Neural progenitor cell (in vitro differentiated cells): ENCODE measurements at places on chromosomes 2 and 18.

DNA sequence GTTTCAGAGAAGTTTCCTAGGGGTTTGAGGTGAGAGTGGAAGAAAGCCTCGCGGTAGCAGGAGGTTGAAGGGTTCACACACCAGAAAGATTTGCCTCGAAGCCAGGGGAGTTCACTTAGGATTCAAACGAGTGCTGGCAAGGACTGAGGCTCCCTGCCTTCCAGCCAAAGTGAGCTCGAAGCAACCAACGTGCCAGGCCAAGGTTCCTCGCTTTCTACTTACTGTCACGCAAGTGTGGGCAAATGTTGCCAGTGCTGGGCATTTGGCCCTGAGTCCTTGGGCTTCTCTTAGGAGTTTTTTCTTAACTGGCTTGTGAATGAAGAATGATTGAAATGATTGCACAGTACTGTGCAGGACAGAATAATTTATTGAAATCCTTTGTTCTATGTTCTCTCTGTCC lies 53.6 kb downstream of the TMEM178A start:
- no peaks in the 10 kb centered on the region for H3K36me3 ChIP-seq
- DNase-seq, result no peak
- H3K4me1 ChIP-seq, result no peaks in the 10 kb centered on the region
- H3K27me3 ChIP-seq, result no peaks in the 10 kb centered on the region
- H3K4me3 ChIP-seq, result no peak overlapping the region
- no peak overlapping the region for H3K27ac ChIP-seq

DNA sequence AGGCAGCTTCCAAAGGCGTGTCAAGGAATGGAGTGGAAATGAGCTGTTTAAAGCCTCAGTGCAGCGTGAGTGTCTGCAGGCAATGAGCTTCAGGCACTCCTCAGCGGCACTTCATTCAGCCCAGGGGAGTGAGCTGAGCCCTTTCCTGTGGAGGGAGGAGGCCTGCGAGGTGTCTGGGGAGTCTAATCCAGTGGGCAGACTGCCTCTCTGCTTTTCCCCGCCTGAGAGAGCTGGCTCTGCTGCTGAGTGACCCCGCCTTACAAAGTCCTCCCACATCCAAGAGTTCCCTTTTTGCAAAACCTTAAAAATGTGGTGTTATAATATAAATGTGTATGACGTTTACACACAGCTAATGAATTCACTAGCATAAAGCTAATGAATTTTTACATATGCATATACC lies 7.0 kb upstream of the LDLRAD4 start:
- H3K36me3 ChIP-seq, result no peaks in the 10 kb centered on the region
- peak; percentile 32 for DNase-seq
- no peaks in the 10 kb centered on the region for H3K4me1 ChIP-seq

DNA sequence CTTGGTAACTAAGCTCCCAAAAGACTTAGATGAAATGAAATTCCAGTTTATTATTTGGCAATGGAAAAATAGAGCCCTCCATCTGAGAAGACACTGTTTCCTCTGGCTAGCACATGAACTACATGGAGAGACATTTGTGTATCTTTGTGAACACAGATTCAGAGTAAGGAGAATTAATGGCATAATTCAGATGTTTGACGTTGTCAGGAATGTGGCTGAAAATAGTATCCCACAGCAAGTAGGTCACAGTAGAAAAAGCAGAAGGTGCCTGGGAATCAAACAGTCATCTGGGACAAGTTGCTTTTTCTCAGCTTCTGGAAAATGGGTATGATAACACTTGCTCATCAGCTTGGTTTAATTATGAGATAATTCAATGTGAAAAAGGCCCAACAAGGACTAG lies 288.6 kb downstream of the PTPRM start:
- peaks cover 5% of the 10 kb centered on the region for H3K4me1 ChIP-seq
- no peak for DNase-seq
- H3K36me3 ChIP-seq, result no peaks in the 10 kb centered on the region
- H3K4me3 ChIP-seq, result no peak overlapping the region

DNA sequence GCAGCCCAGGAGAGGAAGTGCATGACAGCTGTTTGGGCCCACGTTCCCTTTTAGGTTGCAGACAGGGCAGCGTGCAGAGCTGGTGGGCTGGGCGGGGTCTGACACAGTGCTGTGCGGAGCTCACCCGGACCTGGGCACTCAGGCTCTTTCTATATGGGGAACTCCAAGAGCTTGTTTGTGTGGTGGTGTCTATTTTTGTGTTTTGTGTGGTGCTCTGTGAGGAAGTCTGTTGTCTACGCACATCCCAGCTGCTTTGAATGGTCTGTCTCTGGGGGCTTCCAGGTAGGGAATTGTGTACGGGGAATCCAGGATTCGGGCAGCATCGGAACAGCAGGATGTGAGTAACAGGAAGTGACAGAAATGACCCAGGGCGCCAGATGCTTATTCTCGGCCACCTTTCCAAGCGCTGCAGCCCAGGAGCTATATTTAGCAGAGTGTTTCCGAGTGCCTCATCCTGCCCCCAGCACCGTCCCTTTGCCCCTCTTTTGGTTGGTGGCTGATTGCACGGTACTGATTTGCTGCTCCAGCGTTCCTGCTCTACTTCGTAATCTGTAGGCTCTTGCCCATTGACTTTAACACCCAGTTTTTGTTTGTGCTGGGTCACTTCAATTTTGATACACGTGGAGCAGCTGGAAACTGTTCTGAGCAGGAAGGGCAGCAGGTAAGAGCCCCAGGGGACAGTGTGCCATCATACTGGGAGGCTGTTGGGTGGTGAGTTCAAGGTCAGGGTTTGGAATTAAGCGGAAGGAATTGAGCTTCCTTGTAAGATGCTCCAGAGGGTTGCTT lies 64.7 kb downstream of the DGKD start:
- no peaks in the 10 kb centered on the region for H3K36me3 ChIP-seq
- H3K27ac ChIP-seq, result no peak overlapping the region
- DNase-seq, result no peak
- peaks cover 10% of the 10 kb centered on the region for H3K4me1 ChIP-seq
- H3K4me3 ChIP-seq, result no peak overlapping the region
- H3K27me3 ChIP-seq, result no peaks in the 10 kb centered on the region

- no peaks in the 10 kb centered on the region for H3K27me3 ChIP-seq
- H3K27ac ChIP-seq, result no peak overlapping the region
- no peak for DNase-seq
- no peaks in the 10 kb centered on the region for H3K36me3 ChIP-seq
Observed at GRCh38 chr2:236587861-236588815, 18.5 kb downstream of the ACKR3 start.

DNA sequence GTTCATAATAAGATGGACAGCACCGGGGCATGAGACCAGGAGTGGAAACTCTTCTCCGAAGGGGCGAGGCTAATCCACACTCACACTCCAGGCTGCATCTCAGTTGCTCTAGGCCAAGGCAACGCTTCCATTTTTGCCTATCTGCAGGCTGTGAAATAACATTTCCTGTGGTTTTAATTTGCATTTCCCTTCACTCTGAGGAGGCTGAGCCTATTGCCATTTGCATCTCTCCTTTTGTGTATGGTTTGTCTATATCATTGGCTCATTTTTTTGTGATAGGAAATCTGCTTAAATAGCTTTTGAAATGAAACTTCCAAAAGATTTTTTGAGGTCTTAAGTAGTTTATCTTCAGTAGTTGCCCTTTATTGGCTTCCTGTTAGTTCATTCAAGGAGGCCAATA lies 57.6 kb downstream of the TPGS2 start:
- DNase-seq, result no peak
- no peak overlapping the region for H3K4me3 ChIP-seq
- peaks cover 5% of the 10 kb centered on the region for H3K36me3 ChIP-seq
- H3K27ac ChIP-seq, result no peak overlapping the region

DNA sequence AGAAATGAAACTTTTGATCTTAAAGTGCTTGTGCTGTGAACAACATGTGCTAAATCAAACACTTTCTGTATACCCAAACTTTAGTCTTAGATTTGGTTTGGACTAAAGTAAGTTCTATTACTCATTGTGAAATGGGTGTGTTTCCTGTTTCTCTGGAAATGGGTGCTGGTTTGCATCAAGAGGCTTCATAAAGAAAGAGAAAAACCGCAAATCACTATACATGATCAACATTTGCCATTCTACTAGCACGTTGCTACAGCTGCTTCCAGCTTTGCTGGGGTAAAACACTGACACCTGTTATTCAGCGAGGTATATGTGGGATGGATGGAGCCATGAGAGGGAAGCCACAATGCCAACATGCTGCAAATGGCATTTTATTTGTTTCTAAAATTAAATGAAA lies 547.0 kb upstream of the ACVR2A start:
- H3K36me3 ChIP-seq, result no peaks in the 10 kb centered on the region
- no peak overlapping the region for H3K4me3 ChIP-seq
- no peaks in the 10 kb centered on the region for H3K4me1 ChIP-seq
- no peaks in the 10 kb centered on the region for H3K27me3 ChIP-seq
- no peak overlapping the region for H3K27ac ChIP-seq

GRCh38 chr2:209642146-209642820 lies 129.3 kb upstream of the UNC80 start:
- H3K4me1 ChIP-seq, result peaks cover 6% of the 10 kb centered on the region
- H3K27ac ChIP-seq, result no peak overlapping the region
- no peak for DNase-seq
- H3K4me3 ChIP-seq, result no peak overlapping the region

DNA sequence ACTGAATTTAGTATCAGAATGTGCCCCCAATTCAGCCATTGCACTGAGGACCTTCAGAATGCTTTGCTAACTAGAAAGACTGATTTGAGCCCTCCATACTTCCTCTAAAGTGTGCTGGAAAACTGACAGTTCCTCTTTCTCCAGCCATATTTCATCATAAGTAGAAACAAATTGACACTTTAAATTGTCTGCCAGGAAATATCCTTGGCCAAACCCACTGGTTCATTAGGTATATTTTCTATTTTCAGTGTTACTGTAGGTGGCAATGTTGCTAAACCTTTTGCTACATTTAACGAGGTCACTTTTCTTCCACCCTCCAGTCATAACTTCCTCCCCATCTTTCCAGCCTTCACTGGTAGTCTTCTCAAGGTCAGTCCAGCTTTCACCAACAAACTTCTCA lies 21.5 kb downstream of the SP5 start:
- DNase-seq, result no peak
- no peaks in the 10 kb centered on the region for H3K4me1 ChIP-seq
- H3K4me3 ChIP-seq, result no peak overlapping the region
- H3K36me3 ChIP-seq, result no peaks in the 10 kb centered on the region
- H3K27ac ChIP-seq, result no peak overlapping the region

DNA sequence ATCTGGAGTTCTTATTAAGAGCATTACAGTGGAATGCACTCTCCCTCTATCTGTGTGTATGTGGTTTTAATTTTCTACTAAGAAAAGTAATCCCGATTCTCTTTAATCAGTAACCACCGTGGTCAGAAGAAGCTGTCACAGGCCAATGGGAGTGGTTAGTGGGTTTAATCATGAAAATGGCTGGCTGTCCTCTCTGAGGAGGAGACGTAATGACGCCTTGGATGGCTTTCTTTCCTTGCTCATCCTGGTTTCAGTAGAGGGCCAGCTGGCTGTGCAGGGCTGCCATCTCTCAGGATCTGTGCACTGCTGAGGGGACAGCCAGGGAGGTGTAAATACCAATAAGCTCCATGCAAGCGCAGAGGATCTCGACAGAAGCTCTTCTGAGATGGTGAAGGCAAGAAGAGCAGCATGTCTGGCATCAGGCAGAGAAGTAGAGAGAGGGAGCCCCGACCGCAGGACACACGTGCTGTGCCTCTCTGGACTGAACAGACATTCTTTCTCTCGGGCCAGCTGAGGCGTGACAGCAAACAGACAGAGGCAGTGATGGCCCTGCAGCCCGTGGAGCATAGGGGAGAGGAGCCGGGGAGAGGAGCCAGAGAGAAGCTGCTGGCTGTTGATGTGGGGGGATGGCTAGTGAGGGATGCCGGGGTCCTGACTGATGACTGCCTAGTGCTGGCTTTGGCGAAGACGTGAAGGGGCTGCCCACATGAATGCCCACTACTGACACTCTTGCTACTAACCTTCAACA lies 65.1 kb upstream of the DAPL1 start:
- no peaks in the 10 kb centered on the region for H3K4me1 ChIP-seq
- no peak for DNase-seq
- no peaks in the 10 kb centered on the region for H3K36me3 ChIP-seq
- H3K4me3 ChIP-seq, result no peak overlapping the region

DNA sequence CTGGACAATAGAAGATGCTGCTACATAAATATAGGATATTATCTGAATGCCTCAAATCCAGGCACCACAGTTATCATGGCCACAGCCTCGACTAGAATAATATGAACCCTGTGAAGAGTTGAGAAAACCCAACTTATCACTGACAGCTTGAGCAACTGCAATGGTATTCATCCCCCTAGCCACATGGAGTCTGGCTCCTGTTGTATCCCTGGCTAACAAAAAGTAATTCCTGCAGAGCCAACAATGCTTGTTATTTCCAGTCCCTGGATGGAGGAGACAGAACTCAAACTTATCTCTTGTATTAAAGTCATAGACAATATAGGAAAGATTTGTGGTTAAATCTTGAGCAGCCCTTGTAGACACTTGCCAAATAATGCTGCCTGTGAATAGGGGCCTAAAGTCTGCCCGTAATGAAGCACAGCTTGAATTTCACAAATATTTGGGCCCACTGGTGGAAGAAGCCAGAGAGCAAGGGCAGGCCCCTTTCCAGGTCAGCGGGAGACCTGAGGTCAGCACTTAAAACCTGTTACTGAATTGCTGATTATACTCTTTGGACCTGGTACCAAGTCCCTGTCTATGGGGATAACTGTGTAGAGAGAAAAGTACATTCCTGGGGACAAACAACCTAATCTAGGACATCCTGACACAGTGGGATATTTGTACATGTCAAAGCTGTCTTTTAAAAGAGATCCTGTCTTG lies 28.4 kb upstream of the SUCLG1 start:
- no peak overlapping the region for H3K4me3 ChIP-seq
- no peaks in the 10 kb centered on the region for H3K36me3 ChIP-seq
- peak; percentile 18 for DNase-seq
- peaks cover 11% of the 10 kb centered on the region for H3K4me1 ChIP-seq

DNA sequence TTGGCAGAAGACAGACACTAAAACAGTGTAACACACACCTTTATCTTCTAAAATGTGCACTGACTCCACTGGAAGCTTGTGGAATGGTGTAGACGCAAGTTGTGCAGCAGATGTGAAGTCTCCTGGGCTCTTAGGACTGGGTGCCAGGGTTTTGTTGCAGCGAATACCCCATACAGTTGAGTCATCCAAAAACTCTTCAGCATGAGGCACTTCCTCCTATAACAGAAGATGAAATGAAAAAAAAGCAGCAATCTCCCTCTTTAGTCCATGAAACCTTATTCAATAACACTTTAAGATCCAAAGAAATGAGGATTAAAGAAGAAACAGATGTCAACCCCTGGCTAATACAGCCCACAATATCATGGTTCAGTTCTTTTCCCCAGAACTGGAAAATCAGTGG lies 22.2 kb downstream of the BUB1 start:
- H3K27me3 ChIP-seq, result no peaks in the 10 kb centered on the region
- no peak for DNase-seq
- H3K4me1 ChIP-seq, result no peaks in the 10 kb centered on the region
- no peak overlapping the region for H3K27ac ChIP-seq

GRCh38 chr2:152309352-152310214 lies 25.4 kb upstream of the FMNL2 start:
- no peak for DNase-seq
- H3K4me3 ChIP-seq, result no peak overlapping the region
- no peaks in the 10 kb centered on the region for H3K27me3 ChIP-seq
- no peak overlapping the region for H3K27ac ChIP-seq
- no peaks in the 10 kb centered on the region for H3K4me1 ChIP-seq
